ENCODE measurements at places on chromosomes 5 and 9.

GRCh38 chr5:169563369-169563768, 20.2 kb upstream of the SPDL1 start:
- no peak for DNase-seq

GRCh38 chr5:132436936-132437335, 53.6 kb downstream of the IRF1 start:
- no peak for DNase-seq

- DNase-seq, result no peak
Observed at GRCh38 chr5:128432913-128433440, 105.1 kb downstream of the FBN2 start.

DNA sequence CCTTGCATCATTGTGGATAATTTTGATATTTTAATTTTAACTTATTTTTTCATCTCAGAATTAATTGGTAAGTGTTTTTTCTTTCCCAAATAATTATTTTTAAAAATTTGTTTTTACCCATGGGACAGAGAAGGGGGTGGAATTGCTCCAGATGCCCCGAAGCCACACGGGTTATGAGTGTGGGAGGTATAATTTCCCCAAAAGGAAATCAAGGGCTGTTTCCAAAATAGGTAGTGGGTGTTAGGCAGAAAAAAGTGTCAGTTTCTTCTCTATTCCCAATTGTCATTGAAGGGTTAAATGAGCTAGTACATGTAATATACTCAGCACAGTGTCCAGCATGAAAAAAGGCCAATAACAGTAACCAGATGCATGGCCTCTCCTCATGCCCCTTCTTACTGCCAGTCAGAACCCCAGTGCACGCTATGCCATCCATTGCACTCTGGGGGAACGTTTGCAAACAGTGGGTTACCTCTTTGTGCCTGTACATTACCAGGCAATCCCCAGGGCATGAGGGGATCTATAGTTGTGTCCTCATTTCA, 36.4 kb upstream of the ANGPTL2 start:
- DNase-seq, result no peak

DNA sequence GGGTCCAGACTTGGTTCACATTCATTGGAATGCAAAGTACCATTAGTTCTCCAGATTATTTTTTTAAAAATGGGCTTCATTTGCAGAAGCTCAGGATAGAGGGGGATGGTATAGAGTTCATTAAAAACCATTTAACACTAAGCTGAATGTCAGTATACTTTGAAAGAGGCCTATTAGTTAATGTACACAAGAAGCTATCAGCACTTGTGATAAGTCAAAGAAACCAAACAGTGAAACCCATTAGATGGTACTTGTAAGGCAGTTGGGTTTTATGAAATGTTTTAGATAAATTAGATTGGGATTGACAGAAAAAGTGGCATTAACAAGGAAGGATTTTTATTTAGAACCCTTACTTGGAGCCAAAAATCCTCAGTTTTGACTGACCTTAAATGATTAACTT, 229.2 kb upstream of the MPDZ start:
- no peak for DNase-seq

- DNase-seq, result no peak
Observed at GRCh38 chr9:120256146-120256545, 323.8 kb downstream of the CDK5RAP2 start.

GRCh38 chr9:105114964-105115728, 129.3 kb upstream of the SLC44A1 start:
- DNase-seq, result no peak

DNA sequence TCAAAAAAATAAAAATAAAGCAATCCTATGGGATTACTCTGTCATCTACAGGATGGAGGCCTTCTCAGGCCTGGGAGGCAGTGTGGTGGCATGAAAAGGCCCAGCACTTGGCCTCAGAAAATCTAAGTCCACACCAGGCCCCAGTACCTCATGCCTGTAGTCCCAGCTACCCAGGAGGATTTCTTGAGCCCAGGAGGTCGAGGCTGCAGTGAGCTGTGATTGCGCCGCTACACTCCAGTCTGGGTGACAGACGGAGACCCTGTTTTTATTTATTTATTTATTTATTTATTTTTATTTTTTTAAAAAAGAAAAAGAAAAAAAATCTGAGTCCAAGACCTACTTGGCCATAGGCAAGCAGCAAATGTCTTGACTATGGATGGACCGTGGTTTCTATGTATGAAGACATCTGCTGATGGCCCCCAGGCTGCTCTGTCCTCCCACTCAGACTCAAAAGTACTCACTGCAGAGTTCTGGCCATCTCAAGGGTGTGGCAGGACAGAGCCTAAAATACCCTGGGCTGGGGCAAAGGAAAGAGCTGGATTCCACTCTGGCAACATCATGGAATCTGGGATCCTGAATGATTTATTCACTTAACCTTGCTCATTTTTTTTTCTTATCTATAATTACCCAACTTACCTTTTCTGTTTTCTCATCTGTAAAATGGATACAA, 55.0 kb downstream of the ARHGEF37 start:
- no peak for DNase-seq

DNA sequence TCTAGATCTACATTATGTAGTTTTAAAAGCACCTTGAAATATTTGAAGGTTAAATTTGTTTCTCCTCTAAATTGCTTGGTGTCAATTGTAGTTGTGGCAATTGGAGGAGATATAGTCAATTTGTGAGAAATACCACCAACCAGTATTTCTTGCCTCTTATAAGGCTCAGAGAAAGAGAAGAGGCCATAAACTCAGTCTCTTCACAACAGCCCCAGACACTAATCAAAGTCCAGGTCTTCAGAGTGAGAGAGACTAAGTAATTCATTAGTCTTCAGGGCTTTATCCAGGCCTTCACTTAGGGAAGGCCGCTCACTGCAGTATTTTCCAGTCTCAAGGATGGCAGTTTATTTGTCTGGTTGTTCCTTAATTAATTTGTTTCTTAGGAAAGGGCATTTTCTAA, 168.0 kb upstream of the RGMB start:
- no peak for DNase-seq

DNA sequence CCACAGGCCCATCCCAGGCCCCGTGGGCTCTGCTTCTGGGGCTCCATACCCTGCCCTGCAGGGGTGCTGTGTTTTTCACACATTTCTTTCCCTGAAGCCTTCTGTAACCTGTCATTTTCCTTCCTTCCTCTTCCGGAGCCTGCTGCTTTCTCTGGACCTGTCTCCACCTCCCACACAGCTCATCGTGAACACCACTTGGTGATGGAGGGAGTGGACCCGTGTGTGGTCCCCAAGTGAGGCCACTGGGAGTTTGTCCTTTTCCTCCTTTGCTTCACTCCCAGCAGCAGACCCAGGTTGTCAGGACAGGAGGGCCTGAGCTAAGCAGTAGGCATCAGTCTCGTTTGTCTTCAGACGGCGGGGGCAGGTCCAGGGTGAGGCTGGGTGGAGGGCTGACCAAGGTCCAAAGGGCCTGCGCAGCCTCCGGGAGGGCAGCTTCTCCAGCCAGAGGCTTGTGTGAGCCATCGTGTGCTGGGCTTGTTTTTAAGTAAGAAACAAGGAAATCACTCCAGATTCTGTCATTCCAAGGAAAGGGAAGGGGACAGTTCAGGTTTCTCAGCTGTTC, 5.8 kb upstream of the POMT1 start:
- DNase-seq, result no peak
